ENCODE measurements at places on chromosomes 4 and X.

DNA sequence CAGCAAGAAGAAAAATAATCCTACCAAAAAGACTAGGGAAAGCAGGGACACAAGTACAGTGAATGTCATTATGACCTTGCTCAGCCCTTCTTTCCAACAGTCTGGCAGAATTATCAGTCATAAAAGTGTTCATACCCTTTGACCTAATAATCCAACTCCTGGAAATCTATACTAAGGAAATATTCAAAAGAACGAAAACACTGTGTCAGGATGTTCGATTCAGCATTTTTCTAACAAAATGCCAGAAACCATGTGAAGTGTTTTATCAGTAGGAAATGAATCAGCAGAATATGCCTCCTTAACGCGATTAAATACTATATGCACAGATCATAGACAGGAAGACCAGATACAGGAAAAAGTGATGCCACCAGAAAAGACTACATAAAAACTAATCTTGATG, 16.2 kb upstream of the S100G start:
- DNase-seq: no peak

DNA sequence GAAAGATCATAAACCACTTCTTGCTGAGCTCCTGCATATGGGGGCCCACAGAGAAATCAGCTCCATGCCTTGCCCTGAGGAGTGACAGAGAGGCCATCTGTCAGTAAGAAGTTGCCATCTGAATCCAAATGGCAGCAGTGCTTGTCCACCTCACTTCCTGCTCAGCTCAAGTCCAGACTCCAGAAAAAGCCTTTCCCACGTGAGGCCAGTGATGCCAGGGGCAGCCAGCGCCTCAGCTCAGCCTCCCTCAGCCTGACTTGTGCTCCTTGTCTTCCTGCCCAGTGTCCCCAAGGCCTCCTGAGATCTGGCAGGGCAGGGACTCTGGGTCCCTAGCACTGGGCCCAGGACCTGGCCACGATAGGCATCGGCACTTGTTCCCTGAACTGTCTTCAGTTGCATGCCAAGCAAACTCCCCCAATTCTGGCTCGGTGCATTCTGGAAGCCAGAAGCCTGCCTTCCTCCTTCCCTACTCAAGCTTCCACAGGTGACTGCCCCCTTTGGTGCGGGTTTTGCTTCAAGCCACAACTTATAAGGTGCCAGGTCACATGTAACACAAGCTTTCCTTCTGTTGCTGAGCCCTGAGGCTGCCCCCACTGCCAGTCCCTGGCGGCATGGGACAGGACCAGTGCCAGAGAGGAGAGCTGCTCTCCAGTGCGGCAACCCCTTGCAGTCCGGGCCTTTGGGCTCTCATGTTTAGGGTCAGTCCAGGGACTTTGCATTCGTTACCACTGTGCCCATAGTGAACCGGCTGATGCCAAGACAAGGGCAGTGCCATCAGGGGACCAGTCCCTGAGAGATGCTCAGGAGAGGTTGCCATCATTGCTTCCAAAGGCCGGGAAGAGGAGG, 2.2 kb downstream of the ZNF185 start:
- DNase-seq: no peak

GRCh38 chrX:35622601-35623000, 175.5 kb upstream of the MAGEB16 start:
- no peak for DNase-seq

DNA sequence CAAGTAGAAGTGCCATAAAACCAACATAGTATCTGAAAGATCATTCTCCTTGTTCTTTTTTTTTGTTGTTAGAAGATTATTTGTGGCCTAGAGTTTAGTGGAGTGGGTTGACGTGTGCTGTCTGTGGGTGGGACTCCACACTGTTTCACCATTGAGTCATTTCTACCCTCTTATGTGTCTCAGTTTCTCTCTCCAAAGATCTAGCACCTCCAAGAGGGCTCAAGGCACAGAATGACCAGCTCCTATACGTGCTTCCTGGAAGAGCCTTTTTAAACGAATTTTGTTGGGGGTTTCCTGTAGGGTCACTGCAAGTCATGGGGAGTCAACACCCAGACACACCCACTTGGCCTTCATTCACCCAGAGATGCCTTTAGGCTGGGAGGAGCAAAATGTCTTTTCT, 150.1 kb downstream of the KLF8 start:
- no peak for DNase-seq

DNA sequence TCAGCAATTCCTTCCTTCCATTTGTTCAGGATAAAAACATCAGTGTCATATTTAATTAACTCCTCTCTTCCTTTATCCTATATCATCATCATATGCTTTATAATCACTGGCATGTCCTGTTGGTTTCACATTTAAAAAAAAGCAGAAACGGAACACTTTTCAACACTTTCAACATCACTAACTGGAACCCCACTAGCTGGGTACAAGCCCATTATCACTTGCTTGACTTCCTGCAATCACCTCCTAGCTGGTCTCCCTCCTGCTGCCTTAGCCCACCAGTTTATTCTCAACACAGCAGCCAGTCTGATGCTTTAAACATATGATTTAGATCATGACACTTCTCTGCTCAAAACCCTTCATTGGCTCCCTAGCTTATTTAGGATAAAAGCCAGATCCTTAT, 116.4 kb upstream of the LSM6 start:
- DNase-seq: no peak

DNA sequence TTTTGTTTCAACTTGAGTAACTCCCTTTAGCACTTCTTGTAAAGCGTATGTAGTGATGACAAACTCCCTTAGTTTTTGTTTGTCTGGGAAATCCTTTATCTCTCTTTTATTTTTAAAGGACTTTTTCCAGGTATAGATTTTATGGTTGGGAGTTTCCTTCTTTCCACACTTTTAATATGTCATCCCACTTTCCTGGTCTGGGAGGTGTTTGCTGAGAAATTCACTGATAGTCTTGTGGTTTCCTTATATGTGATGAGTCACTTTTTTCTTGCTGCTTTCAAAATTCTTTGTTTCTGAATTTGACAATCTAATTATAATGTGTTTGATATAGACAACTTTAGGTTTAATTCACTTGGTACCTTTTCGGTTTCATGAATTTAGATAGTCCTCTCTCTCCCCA, 353.9 kb downstream of the GPAT3 start:
- no peak for DNase-seq

- no peak for DNase-seq
Observed at GRCh38 chr4:101862595-101862994, 72.1 kb downstream of the BANK1 start.
